ENCODE measurements at places on chromosomes 13 and 19.

- DNase-seq, result no peak
Observed at GRCh38 chr19:18521692-18522123, at the start of gene ELL. Gene ELL (minus strand): TSS chr19:18522070. CDS start chr19:18522055, 15 bp downstream.

DNA sequence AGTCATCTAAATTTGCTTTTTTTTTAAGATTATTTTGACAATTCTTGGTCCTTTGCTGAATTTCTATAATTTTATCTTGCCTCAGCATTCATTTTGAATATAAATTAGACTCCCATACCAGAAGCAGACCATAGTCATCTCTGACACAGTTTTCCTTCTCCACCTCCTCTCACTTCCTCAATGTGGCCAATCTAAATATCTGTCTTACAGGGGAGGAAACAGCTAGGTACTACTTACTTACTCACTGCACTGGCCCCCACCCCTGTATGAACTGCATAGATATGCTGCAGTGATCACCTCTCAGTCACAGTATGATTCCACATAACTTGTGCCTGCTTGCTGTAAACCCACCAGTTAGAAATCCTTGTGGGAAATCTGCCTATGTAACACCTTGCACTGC is 665.6 kb downstream of the FGF9 start:
- no peak for DNase-seq

DNA sequence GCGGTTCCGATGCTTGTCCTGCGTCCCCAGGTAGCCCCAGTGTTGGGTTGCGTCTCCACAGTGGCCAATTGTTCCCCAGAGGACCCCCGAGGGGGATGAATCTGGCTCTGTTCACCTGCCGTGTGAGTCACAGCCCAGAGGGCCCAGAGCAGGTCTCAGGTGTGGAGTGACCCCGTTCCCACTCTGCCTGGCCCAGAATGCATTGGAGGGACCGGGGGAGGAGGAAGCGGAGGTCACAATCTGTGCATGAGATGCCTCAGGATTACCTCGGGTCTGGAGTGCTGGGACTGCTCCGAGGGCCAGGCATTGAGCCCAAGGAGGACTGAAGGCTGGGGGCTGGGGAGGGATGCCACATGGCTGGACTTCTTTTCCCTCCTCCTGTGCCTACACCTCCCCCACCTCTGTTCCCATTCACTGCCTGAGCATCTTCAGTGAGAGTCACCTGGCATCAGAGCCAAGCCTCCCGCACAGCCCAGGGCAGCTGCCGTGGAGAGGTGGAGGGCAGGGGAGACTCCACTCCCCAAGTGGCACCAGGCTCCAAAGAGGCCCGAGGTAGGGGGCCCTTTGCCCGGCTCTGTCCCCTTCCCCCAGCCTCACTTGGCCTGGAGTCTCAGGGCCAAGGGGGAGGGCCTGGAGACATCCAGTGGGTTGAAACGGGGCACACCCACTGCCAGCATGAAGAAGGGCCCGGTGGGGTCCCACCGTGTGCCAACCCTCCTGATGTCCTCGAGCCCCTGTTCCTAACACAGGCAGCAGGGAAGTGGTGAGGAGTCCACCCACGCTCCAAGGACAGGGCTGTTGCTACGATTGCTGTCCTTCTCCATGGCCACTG is 81.1 kb downstream of the CHST8 start:
- no peak for DNase-seq

DNA sequence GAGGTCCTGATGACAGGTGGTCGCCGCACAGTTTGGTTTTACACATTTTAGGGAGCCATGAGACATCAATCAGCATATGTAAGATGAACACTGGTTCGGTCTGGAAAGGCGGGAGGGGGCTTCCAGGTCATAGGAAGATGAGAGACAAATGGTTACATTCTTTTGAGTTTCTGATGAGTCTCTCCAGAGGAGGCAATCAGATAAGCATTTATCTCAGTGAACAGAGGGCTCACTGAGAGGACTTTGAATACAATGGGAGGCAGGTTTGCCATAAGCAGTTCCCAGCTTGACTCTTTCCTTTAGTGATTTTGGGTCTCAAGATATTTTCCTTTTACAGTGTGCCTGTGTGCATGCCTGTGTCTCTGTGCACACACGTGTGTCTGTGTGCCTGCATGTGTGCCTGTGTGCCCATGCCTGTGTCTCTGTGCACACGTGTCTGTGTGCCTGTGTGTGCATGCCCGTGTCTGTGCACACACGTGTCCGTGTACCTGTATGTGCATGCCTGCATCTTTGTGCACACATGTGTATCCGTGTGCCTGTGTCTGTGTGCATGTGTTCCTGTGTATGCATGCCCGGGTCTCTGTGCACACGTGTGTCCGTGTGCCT is 35.5 kb upstream of the TMEM255B start:
- no peak for DNase-seq

DNA sequence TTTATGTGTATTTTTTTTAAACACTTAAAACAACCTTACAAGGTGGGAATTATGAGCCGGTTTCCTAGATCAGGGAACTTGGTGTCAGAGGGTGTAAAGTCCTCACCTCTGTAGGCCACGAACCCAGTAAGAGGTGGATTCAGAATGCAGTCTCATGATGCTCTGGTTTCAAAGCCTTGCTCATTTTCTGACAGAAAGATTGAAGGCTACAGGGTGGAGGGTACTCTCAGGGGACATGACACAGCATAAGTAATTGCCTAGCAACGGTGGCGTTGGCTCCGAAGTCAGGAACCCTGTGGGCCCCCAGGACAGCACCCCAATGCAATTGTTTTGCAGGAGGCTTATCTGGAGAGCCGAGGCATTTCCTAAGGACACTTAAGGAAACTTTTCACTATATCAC is 794.7 kb downstream of the EFNB2 start:
- DNase-seq, result no peak

DNA sequence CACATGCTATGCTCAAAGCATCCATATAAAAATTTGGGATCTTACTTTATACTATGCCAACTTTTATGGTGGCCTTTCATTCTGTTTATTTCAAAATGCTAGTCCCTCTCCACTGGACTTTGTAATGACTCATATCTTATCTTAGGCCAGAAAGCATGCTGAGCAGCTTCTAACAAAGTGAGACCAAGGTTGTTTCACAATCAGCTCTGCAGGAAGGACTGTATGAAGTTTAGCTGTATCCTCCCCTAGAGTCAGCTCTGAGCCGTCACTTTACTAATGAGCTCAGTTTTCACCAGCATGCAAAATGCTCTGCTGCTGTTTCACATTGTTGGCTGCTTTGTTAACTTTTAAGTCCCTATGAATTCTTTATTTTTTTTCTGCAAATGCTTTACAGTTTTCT is 1608.8 kb downstream of the OLFM4 start:
- DNase-seq, result no peak

DNA sequence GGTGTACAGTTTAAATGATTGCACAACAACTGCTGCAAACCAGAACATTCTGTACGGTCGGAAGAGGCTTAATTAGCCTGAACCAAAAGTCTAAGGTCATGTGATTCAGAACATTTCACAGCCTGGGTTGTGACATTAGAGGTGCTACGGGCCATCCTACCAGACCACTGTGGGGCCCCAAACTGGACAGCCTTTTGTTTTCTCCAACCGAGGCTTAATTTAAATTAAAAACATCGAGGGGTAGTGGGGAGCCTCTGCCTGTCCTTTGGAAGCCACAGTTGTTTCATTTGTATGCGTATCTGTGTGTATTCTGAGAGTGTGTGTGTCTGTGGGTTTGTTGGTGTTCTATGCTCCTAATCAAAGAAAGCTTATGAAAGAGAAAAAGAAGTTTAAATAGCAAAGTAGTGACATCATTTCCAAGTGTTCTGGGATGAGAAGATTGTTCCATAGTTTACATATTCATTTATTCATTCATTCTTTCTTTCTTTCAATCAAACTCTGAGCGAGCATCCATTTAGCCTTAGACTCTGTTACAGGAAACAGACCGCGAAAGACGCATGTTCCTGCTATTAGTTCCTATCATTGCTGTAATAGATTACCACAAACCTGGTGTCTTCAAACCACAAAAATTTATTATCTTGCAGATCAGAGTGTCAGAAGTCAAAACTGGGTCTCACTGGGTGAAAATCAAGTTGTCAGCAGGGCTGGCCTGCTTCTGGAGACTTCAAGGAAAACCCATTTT is 444.8 kb downstream of the FOXO1 start:
- DNase-seq, result peak; percentile 58

DNA sequence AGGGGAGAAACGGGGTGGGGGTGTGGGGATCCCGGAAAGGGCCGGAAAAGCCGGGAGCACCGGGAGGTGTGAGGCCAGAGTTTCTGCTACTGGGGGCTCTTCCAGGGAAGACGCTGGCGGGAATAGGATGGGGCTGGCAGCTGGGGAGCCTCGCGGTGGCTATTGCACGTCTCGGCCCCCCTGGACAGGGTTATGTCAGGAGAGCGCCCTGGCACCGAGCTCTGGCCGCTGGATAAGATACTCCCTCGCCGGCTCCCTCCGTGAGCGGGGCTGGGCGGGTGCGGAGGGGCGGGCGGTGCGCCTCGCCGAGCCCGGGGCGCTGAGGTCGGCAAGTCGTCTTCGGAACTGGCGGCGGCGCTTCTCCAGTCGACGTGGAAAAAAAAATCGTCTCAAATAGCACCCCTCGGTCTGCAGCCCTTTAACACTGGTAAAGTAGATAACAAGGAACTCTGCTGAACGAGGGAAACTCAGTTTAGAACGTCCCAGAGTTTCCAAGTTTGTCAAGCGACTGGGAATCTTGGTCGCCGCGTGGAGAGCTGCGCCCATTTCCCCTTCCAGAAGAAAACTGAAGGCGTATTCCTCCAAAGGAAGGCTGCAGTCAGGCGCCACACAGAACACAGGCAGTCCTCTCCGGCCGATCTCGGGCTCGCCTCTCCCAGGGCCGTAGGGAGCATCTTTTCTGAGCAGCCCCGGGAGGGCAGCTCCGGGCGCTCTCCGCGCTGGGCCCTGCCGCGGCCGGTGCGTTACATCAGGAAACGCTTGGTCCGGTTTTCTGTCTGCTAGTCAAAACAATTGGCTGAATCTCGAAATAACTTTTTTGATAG is 115.1 kb downstream of the KCNRG start:
- no peak for DNase-seq

DNA sequence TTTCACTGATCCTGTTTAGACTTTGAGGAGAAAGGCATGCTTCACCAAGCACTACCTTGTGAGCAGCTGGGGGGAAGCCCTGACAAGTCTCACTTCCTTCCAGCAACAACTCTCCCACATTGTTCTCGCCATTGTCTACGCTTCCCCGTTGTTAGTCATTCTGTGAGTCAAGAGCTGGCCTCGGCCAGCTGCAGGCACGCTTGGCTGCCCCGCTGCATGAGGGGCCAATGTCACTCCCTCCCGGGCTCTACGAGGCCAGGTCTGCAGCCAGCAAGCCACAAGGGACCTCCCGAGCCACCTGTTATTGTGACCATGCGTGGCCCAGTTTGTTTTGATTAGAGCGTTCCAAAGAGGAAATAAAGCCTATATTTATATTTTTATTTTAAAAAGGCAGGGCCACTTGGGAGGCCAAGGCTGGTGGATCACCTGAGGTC is 220.9 kb downstream of the FOXO1 start:
- DNase-seq, result no peak

- no peak for DNase-seq
Observed at GRCh38 chr13:27919659-27919933, 204 bp upstream of the PDX1 start.

GRCh38 chr19:4984438-4984990 is 15.6 kb downstream of the KDM4B start:
- DNase-seq, result no peak

GRCh38 chr13:23947893-23948292 is 50.6 kb upstream of the C1QTNF9B start:
- no peak for DNase-seq

DNA sequence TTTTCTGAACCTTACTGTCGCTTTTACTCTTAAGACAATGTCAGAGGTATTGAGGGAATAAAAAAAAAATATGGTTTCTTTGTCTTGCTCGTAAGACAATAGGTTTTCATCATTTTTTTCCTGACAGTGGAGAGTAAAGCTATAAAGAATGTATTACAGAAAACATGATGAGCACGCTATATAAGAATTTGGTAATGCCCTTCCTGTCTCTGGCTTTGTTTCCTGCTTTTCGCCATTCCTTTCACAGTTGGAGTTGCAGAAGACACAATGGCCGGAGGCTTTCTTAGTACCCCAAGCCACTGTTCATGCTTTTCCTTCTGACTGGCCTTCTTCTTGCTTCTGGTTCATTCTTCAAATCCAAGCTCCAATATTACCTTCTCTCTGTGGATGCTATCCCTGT is 101.0 kb upstream of the DACH1 start:
- DNase-seq, result no peak

GRCh38 chr13:77928909-77929308 is 10.3 kb upstream of the EDNRB start:
- DNase-seq, result no peak

DNA sequence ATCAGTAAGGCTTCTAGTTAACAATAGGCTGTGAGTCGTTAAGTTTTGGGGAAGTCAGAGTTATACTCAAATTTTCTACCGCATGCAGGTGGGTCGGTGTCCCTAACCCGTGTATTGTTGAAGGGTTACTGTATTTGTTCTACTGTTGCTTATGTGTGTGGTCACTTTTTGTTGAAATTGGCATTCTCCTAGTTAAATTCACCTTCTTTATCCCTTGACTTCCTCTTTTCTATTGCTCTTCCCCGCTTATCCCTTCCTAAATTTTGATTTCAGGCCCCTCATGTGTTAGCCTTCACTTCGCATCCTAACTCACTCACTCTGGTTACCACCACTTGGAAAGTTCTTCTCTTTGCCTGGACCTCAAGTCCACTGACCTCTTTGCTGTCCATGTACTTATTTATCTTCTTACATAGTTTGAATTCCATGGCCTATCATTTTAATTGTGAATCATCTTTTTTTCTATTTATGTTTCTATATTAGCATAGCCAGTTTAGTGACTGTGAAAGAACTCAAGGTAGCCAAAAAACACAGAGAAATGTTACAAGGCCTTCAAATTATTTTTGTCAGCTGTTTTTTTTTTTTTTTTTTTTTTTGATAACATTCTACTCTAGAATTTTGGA is 52.9 kb downstream of the NDFIP2 start:
- no peak for DNase-seq

- DNase-seq, result no peak
Observed at GRCh38 chr19:15198951-15199660, 1.7 kb downstream of the NOTCH3 start.

GRCh38 chr19:5130371-5131030 is 161.6 kb downstream of the KDM4B start:
- no peak for DNase-seq

- DNase-seq, result no peak
Observed at GRCh38 chr19:32891609-32892008, 22.0 kb upstream of the SLC7A9 start.

DNA sequence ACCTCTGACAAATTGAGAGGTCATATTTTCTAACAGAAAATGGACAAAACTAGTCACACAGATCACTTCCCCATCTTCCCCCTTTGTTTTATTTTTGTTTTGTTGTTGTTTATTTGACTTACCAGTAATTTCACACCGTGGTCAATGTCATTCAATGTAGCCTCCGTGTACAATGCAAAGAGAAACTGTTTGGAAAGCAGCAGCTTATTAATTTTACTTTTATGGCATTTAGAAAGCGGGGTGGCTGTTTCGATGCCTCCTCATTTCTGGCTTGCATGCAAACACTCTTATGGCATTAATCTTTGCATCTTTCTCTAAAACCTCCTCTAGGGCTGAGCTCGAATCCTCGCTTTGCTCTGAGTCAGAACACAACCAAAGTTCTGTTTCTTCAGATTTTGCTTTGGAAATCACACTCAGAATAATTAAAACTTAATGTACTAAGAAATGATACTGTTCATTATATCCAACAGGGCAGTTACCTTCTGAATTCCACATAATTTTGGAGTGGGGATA is 77.0 kb downstream of the ZNF536 start:
- no peak for DNase-seq

Measured in breast epithelium (tissue), 4 donors.